ENCODE measurements at places on chromosomes 13 and 19. TPM values are rescaled to one million over a fixed set of nuclear protein-coding genes. Genes with fewer than 3 reads are reported as not detected.

DZIP1 gene
- total RNA-seq: 47.6 TPM

C1QTNF9B gene
- not detected for total RNA-seq

- H3K4me3 ChIP-seq: no peak overlapping the region
- H3K4me1 ChIP-seq: no peaks in the 10 kb centered on the region
- no peaks in the 10 kb centered on the region for H3K36me3 ChIP-seq
- H3K27me3 ChIP-seq: no peaks in the 10 kb centered on the region
- no peak for DNase-seq
Observed at GRCh38 chr19:35209646-35210045, 18.9 kb downstream of the FAM187B start.

- H3K27ac ChIP-seq: no peak overlapping the region
- H3K4me3 ChIP-seq: no peak overlapping the region
- H3K4me1 ChIP-seq: peaks cover 3% of the 10 kb centered on the region
- H3K36me3 ChIP-seq: peaks cover 17% of the 10 kb centered on the region
Observed at GRCh38 chr13:41130356-41130755, 2.2 kb downstream of the KBTBD6 start.

GRCh38 chr13:71661921-71662320, 205.1 kb downstream of the DACH1 start:
- peaks cover 10% of the 10 kb centered on the region for H3K4me1 ChIP-seq
- no peak overlapping the region for H3K27ac ChIP-seq
- DNase-seq: no peak
- no peak overlapping the region for H3K4me3 ChIP-seq
- H3K36me3 ChIP-seq: no peaks in the 10 kb centered on the region

GRCh38 chr19:41416194-41416674, 10.9 kb downstream of the B3GNT8 start:
- DNase-seq: no peak
- no peaks in the 10 kb centered on the region for H3K27me3 ChIP-seq
- no peak overlapping the region for H3K4me3 ChIP-seq
- H3K36me3 ChIP-seq: peaks cover 13% of the 10 kb centered on the region

GRCh38 chr13:65892859-65893258, 1337.3 kb downstream of the PCDH9 start:
- no peaks in the 10 kb centered on the region for H3K36me3 ChIP-seq
- no peak overlapping the region for H3K27ac ChIP-seq
- DNase-seq: no peak
- no peaks in the 10 kb centered on the region for H3K4me1 ChIP-seq
- no peaks in the 10 kb centered on the region for H3K27me3 ChIP-seq
- H3K4me3 ChIP-seq: no peak overlapping the region

- H3K4me1 ChIP-seq: no peaks in the 10 kb centered on the region
- no peaks in the 10 kb centered on the region for H3K27me3 ChIP-seq
- no peak overlapping the region for H3K27ac ChIP-seq
- no peak overlapping the region for H3K4me3 ChIP-seq
- H3K36me3 ChIP-seq: no peaks in the 10 kb centered on the region
- DNase-seq: no peak
Observed at GRCh38 chr19:15893477-15893876, 4.4 kb downstream of the CYP4F2 start.

- H3K4me3 ChIP-seq: no peak overlapping the region
- no peak overlapping the region for H3K27ac ChIP-seq
- H3K4me1 ChIP-seq: no peaks in the 10 kb centered on the region
- no peaks in the 10 kb centered on the region for H3K27me3 ChIP-seq
- DNase-seq: no peak
Observed at GRCh38 chr19:6113616-6114188, 3.4 kb upstream of the RFX2 start.

GRCh38 chr13:24027494-24027893, 130.2 kb upstream of the C1QTNF9B start:
- DNase-seq: no peak
- no peaks in the 10 kb centered on the region for H3K4me1 ChIP-seq
- H3K27ac ChIP-seq: no peak overlapping the region
- no peaks in the 10 kb centered on the region for H3K36me3 ChIP-seq
- no peaks in the 10 kb centered on the region for H3K27me3 ChIP-seq
- H3K4me3 ChIP-seq: no peak overlapping the region

Data from SJCRH30 (cell line).